T-helper 17 cell (primary cell): ENCODE measurements at places on chromosomes 13 and 19.

- no peak for DNase-seq
Measured at GRCh38 chr13:99361197-99361596, 54.0 kb upstream of the GPR183 start.

DNA sequence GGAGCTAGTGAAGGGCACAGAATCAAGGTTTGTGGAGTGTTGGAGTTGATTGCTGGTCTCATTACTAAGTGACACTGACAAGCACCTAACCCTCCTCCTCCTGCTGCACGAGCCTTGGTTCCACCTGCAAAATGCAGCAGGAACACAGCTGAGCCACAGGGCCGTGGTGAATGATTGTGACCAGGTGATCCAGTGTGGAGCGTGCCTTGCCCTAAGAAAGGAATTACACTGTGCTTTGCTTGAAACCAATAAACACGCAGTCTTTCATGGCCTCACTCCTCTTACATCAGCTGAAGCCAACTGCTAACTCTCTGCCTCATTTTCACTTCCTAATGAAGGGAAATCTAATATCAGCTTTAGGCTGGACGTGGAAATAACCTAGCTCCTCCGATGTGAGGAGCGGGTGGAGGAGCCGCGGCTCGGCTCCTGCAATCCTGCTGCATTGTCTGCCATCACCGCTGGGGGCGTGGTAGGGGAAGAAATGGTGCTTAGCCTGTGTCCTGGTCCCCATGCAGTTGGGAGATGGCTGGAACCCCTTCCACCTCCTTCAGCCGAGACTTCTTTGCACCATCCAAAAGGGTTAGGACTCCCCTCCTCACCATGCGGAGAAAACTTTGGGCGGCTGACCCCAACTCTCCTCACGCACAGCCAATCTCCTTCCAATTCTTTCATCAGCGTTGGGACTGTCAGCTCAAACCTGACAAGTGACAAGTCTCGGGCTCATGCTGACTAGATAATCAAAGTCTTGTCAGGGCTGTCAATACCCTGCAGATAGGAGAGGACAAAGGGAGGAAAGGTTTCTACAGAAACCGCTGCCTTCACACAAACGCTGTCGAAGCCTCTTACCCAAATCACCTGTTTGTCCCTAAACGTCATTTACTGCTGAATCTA, 427.9 kb downstream of the ZNF536 start:
- no peak for DNase-seq

- DNase-seq: no peak
Measured at GRCh38 chr19:35742121-35742724, at the start of gene IGFLR1. Gene IGFLR1, minus strand, starts transcription at chr19:35742452. Its CDS starts 1,272 bp downstream, at chr19:35741180.

GRCh38 chr19:7917267-7918061, 2.7 kb upstream of the SNAPC2 start:
- peak; percentile 61 for DNase-seq

- no peak for DNase-seq
Measured at GRCh38 chr13:97310809-97311436, 88.8 kb downstream of the MBNL2 start.

- no peak for DNase-seq
Measured at GRCh38 chr19:8056533-8056932, 4.0 kb downstream of the CCL25 start.

GRCh38 chr13:43661161-43661830, 125.5 kb downstream of the ENOX1 start:
- no peak for DNase-seq

DNA sequence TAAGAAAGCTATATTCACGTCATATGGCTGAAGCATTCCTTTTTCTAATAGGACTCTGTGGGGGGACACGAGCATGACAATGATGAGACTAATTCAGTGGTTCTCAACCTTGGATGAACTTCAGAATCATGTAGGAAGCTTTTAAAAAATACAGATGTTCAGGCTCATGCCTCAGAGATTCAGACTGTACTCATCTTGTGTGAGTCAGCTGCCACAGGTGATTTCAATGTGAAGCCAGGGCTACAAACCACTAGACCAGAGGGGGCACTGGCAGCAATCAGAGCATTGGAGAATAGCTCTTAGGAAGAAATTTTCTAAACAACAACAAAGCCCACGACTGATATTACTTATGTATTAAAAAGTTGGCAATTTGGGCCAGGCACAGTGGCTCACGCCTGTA, 91.7 kb downstream of the SERP2 start:
- no peak for DNase-seq

GRCh38 chr19:56712611-56713276, 41.2 kb upstream of the ZNF835 start:
- no peak for DNase-seq

DNA sequence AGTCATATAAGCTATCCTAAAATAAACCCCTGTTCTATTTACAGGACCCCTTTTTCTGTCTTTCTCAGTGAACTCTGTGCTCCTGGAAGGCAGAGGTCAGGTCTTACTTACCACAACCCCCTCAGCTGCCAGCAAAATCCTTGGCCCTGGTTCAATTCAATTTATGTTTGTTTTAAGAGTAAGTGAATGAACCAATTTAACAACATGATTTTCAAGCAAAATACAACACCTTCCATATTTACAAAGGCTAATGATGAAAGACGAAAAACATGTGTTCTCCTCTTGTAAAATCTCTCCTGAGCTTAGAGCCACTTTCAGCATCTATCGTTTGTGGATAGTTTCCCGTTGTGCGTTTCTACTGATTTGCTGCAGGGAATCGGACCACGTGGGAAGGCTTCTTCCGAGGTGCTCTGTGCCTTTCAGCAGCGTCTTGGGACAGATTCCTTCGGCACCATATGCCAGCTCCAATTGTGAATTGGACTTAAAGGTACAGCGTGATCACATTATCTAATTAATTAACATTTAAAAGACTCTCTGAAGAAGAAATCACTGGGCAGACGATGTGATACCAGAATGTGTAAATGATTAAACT, 411.7 kb downstream of the IRS2 start:
- DNase-seq: no peak

GRCh38 chr19:33705090-33705847, 83.5 kb downstream of the CHST8 start:
- no peak for DNase-seq

- DNase-seq: no peak
Measured at GRCh38 chr13:80382576-80382975, 41.6 kb upstream of the SPRY2 start.

DNA sequence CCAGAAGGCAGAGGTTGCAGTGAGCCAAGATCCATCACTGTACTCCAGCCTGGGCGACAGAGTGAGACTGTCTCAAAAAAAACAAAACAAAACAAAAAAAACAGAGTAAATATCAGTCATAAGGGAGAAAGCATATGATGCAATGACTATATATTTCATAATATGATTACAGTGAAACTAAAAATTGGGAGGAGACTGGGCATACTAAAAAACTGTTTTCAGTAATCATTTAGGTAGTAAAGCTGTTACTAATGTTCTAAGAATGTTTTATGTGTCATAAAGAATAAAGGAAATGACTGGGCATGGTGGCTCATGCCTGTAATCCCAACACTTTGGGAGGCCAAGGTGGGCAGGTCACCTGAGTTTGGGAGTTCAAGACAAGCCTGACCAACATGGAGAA, 15.9 kb downstream of the ZNF573 start:
- no peak for DNase-seq

- DNase-seq: no peak
Measured at GRCh38 chr13:99270518-99270917, 12.3 kb upstream of the GPR18 start.

DNA sequence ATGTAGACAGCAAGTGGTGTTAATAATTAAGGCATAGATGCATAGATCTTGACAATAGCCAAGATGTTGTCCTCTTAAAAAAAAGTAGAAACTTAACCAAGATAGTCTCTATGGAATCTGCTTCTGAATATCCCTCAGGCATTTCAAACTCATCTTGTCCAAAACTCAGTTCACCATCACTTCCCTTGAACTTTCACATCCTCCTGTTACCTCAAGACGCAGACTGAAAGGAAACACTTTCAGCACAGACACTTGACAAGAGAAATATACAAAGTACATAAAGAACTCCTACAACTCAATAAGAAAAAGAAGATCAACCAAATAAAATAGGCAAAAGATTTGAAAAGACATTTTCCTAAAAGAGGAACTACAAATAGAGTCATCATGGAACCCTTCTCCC, 451.1 kb downstream of the FOXO1 start:
- no peak for DNase-seq

DNA sequence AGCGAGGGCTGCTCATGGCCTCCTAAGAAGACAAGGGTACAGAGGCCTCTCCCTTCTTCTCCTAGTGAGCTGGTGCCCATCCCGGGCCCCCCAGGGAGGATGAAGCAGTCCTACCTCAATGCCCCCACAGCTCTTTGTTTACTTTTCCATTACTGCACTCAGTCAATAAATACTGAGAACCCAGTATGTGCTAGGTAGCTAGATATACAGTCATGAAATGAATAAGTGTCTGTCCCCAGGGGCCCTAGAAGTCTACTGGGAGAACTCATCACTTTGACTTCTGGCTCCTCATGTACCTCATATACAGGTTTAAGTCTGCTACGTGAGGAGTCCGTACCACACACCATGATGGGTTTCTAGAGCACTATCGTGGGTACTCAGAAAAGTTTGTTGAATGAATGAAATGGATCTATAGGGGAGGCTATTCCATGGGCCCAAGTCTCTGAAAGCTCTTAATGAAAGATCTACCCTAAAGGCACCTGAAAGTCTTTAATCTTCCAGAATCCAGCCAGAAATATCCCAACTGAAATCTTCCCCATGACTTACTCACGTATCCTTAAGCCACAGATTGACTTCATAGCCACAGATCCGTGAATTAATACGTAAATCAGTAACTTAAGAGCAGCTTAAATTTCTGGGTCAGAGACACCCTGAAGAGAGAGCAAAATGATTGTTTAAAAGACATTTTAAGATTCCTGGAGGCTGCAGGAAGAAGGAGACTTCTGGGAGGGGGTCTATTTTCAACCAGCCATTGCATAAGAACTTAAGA, 51.6 kb upstream of the POMP start:
- DNase-seq: no peak

DNA sequence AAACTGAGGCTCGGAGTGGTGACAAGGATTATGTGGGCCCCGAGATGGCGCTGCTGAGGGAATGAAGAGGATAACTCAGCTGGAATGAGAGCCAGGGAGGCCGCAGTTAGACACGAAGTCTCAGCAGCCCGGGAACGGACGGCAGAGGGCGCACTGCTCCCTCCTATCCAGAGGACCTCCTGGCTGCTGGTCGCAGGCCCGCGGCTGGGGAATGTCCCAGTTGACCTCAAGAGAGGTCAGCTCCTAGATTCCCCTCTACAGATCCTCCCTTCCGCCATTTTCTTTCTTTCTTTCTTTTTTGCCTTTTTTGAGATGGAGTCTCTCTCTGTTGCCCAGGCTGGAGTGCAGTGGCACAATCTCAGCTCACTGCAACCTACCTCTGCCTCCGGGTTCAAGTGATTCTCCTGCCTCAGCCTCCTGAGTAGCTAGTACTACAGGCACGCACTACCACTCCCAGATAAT, 24.1 kb upstream of the ASPDH start:
- DNase-seq: peak; percentile 29

- DNase-seq: no peak
Measured at GRCh38 chr19:45049073-45049736, 10.4 kb downstream of the CLASRP start.

DNA sequence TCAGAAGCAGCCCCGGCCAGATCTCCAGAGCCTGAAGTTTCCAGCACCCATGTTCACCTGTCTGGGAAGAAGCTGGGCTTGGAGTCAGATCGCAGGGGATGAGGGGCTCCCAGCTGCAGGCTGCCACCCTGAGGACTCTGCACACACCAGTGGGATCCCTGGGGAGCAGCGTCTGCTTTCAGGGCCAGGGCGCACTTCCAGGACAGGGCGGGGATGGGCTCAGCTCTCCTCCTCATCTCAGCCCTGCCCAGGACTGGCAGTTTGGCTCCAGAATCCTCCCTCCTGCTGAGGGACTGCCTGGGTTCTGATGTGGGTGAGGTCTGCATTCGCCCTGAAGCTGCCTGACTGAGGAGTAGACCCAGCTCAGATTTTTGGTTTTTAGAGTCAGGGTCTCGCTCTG, 3.5 kb downstream of the SLC7A9 start:
- no peak for DNase-seq

DNA sequence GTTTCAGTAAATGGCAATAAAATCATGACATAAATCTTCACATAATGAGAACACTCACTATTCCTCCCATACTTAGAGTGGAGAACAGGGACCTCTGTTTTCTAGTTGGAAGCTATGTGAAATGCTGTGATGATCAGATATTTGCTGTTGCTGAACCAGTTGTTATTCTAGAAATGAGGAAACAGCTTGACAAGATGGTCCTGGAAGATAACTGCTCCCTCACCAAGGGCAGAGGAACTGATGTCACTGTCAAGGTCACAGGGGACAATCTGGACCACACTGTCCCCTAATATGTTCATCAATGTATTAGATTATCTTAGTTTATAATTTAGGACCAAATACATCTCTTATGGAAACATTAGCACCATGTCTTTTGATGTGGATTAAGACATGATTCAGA, 1173.3 kb downstream of the PCDH17 start:
- no peak for DNase-seq

GRCh38 chr19:17337675-17338432, 501 bp downstream of the GTPBP3 start:
- no peak for DNase-seq

DNA sequence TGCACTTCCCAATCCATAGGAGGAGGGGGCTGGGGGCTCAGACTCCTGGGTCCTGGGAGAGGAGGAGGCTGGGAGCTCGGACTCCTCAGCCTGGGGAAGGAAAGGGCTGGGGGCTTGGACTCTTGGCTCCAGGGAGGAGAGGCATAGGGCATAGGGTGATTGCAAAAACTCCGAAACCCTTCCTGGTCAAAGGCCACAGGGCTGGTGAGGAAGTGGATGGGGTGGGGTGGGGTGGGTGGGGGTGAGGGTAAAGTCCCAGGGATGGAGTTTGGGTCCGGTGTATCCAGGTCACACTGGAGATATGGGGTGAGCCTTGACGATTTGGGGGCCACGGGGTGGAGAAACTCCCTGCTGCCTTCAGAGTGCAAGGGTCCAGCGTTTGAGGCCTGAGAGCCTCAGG, 2.8 kb downstream of the MYH14 start:
- no peak for DNase-seq

GRCh38 chr13:113137691-113138298, 15.2 kb downstream of the F10 start:
- DNase-seq: no peak

GRCh38 chr19:4199699-4200293, 17.3 kb downstream of the ANKRD24 start:
- DNase-seq: no peak

- DNase-seq: no peak
Measured at GRCh38 chr19:37635076-37636056, 19.9 kb downstream of the ZFP30 start.

GRCh38 chr19:5988517-5989387, 10.8 kb upstream of the RANBP3 start:
- DNase-seq: no peak

GRCh38 chr19:19068659-19069654, 5.2 kb downstream of the SLC25A42 start:
- DNase-seq: no peak

- peak; percentile 72 for DNase-seq
Measured at GRCh38 chr19:49391581-49392399, 3.7 kb downstream of the KASH5 start.
